Stimulated activated CD8-positive, alpha-beta memory T cell treated with anti-CD3 and anti-CD28 coated beads, Interleukin-7, amount 100 ng/mL, for 1 hour (primary cell): ENCODE measurements at places on chromosomes 2 and 18.

DNA sequence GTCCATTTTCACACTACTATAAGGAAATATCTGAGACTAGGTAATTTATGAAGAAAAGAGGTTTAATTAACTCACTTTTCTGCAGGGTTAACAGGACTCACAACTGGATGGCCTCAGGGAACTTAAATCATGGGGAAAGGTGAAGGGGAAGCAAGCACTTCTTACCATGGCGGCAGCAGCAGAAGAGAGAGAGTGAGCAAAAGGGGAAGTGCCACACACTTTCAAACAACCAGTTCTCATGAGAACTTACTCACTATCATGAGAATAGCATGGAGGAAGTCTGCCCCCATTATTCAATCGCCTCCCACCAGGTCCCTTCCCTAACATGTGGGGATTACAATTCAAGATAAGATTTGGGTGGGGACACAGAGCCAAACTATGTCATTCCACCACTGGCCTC lies 55.1 kb upstream of the NETO1 start:
- DNase-seq = no peak

- no peak for DNase-seq
Observed at GRCh38 chr2:170462433-170463205, 252.5 kb upstream of the SP5 start.

DNA sequence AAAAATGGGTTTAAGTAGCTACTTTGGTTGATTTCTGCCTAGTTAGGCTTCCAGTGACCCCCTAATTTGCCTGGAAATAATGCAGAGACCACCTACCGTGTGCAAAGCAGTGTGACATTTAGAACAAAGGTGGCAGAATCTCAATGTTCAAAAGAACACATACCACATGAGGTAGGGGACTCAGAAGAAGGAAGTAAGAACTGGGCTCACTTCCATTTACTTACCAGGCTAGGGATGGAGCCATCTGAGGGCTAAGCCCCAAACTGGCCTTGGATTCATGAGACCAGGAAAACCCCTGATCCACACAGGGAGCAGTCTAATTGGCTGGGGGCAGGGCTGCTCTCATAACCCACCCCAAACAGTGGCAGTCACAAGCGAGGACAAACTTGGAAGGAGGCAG lies 190.7 kb downstream of the NCKAP5 start:
- DNase-seq = no peak

- no peak for DNase-seq
Observed at GRCh38 chr2:11750422-11750821, 4.0 kb downstream of the LPIN1 start.

DNA sequence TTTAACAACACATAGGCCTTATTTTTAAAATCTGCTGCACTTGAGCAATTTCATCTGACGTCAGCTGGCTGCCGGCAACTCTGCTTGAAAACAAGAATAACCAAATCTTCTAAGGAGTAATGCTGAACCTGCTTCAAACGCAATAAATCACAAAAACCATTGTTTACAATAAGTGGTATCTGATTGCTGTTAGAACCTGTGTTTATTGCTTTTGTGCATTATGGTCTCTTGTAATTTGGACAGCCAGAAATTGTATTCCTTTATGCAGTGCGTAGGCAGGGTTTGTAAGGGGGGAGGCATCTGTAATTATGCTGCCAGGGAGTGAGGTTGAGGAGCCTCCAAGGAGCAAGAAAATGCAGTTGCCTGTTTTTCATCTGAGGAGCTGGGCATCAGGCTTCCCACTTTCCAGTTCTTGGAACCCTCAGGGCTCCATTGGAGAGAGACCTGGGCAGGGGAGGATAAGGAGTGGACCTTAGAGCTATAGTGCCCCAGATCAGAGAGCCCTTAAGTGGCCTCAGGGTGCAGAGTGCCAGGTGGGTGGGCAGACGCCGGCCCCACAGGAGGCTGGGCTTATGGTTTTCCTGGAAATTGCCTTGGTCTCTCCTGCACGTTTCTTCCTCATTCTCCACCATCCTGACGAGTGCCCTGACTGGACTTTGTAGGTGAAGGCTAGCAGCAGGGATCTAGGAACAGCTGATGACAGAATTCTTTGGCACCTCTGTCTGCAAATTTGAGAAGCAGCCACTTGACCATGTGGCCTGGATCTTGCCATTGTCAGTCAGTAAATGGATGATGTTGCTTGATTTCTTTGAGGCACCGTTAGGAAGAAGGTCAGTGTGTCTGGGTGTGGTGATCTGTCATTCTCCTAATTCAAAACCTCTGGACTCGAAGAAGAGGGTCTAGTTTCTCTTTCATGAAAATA lies 129.2 kb downstream of the KLHL29 start:
- DNase-seq = no peak

DNA sequence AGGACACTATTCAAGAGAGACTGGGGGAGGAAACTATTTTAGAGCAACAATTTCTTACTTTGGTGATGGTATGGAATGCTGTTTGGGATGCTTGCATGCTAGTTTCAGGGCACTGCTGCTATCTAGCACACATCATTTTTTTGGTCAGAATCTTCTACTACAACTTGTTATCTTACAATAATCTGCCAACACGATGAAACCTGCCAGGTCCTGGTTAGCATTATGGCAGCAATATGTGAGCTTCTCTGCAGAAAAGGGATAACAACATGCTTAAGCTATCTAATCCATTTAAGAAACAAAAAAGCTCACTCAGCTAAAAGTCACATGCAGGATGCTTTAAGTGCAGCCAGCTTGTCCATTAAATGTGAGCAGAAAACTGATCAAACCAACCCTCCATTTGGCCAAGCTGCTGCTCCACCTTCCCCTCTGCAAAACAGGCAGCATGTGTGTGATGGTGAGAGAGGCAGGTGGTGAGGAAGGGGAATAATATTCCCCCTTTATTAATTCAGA lies 30.1 kb downstream of the GAREM2 start:
- no peak for DNase-seq

- DNase-seq = no peak
Observed at GRCh38 chr18:26520974-26521373, 27.4 kb downstream of the KCTD1 start.

GRCh38 chr2:234288974-234289455 lies 207.9 kb downstream of the ARL4C start:
- no peak for DNase-seq

GRCh38 chr18:26706911-26707351 lies 158.6 kb downstream of the AQP4 start:
- no peak for DNase-seq

DNA sequence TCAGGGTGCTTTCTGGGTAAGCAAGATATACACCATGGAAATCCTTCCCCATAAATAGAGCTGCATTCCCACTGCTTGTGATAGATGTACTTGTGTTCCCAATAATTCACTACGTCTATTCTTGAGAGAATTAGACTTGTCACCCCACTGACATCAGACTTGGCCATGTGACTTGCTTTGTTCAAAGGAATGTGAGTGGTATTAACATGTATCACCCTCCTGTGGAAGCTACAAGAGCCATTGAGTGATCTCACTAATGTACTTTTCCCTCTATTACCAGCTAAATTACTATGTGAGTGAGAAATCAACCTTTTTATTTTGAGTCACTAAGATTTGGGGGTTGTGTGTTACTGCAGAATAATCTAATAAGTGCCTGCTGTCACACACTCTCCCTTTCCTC lies 176.0 kb downstream of the CCDC178 start:
- DNase-seq = no peak

GRCh38 chr2:184367211-184367610 lies 231.1 kb upstream of the ZNF804A start:
- no peak for DNase-seq

DNA sequence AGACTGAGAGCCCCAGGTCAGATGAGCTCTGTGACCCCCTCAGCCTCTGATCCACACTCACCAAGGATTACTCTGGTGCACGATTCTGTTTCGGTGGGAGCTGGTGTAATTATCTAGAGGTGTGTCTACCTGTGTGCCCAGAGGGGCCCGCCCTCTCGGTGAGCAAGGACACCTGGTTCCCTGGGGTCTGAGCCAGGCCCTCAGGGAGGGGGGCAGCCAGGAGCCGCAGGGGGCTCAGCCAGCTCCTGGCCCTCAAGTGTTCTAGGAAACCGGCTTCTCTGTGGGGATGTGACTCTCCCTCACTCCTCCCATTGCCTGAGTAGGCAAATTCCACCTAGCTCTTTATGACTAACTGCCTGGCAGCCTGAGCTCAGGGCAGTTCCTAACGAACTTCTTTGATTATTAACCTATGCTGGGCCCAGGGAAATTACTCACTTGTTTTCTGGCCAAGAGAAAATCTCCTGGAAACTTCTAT lies 17.4 kb downstream of the AGAP1 start:
- no peak for DNase-seq

GRCh38 chr2:172135446-172135845 lies 32.7 kb upstream of the DLX2 start:
- no peak for DNase-seq

GRCh38 chr2:157375384-157375783 lies 49.8 kb upstream of the ERMN start:
- DNase-seq = no peak

DNA sequence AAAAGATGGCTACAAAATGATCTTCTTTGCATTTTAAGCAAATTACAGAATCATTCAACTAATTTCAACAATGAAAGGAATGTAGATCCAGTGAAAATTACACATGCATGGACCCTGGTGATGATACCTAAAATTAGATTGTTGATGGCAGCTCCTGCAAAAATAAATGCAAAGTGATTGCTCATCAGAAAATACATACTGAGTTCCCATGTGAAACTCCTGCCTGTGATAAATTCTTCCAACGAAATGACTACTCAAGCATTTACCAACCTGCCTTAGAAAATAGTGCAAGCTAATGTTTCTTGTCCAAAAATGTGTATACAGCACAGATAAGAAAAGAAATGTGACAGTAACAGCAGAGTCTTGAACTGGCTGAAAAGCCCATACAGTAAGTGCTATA lies 300.0 kb upstream of the REV1 start:
- no peak for DNase-seq

DNA sequence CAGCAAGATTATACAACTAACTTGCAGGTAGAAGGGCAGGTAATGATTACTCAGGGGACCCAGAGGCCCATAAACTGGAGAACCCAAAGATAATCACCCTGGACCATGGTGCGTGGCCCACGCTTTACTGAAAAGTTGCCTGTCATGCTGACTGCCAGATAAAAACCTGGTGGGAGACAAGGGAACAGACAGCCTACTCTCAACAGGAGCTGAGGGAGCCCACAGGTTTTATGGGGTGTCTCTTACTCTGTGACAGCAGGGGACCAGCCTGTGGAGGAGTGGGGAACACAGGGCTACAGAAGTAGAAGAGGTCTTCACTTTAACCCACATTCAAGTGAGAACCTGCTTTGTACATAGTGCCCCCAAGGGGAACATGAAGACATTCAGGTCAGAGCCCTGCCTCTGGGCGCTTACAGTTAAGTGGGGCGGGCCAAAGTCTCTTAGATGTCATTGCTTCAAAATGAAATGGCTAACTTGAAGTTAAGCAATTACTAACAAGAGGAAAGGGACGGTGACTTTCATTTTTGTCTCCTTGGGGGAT lies 60.4 kb downstream of the DHRS9 start:
- DNase-seq = no peak

GRCh38 chr18:63182310-63182772 lies 137.2 kb downstream of the BCL2 start:
- DNase-seq = no peak

GRCh38 chr18:47968006-47968676 lies 37.7 kb upstream of the SMAD2 start:
- DNase-seq = no peak

- no peak for DNase-seq
Observed at GRCh38 chr2:162242586-162243280, 512 bp downstream of the FAP start.

DNA sequence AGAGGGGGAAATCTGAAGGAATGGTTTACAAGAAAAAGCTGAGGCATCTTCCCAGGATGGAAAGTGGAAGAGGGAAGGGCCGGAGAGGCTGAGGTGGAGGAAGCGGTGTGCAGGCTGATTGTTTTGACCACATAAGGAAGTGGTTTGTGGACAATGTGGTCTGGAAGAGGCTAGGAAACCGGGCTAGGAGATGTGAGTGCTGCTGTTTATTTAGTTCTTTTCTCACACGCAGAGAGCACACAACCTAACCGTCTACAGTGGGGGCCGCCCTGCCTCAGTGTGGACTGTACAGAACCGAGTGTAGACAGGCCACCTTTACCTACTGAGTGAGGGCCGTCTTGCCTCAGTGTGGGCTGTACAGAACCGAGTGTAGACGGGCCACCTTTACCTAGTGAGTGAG lies 251.7 kb upstream of the PXDN start:
- DNase-seq = no peak

- DNase-seq = no peak
Observed at GRCh38 chr2:222714361-222715241, 43.1 kb downstream of the MOGAT1 start.

DNA sequence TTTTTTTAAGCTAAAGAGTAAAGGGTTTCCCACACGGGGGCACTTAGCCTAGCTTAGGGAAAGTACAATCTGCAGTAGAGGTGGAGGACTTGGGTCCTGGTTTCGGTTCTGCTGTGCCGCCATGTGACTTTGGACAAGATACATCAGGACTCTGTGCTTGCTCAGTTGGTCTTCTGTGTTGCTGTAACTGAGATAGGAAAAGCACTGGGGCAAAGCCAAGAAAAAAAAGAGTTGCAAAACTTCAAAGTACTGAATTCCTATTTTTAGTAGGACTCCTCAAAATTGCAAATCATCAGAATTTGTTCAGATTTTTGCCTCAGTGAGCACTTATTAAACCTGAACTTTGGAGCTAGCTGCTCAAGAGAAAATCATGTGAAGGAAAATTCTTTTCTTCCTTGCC lies 96.3 kb upstream of the STON1 start:
- no peak for DNase-seq

DNA sequence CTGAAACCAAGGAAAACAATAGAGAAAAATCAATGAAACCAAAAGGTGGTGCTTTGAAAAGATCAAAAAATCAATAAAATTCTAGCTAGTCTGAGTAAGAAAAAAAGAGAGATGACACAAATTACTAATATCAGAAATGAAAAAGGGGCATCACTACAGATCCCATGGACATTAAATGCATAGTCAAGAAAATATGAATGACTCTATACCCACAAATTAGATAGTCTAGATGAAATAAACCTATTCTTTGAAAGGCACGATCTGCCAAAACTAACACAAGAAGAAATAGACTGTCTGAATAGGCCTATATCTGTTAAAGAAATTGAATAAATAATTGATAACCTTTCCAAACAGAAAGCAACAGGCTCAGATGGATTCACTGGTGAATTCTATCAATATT lies 15.2 kb upstream of the DSG3 start:
- DNase-seq = no peak

DNA sequence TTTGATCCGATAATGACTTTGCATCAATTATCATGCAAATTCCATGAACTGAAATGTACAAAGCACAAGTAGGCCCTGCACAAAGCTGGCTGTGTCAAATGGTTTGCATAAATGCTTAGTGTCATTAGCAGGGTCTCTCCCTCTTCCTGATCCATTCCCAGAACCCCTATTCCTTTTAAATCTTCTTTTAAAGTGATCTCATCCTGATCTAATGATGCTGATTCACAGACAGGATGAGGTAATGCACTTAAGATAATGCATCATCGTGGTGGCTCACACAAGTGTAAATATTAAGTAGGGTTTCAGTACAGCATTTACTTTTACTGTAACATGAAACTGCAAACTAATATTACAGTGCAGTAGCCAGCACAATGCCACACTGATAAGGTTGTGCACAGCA lies 304.8 kb upstream of the SOX11 start:
- no peak for DNase-seq
